ENCODE measurements at places on chromosomes 16 and 17.

GRCh38 chr16:71526111-71526631 is at the start of gene CHST4:
Gene CHST4, plus strand, starts transcription at chr16:71526426. Its CDS starts 10,252 bp downstream, at chr16:71536678.
- DNase-seq = no peak

GRCh38 chr16:55471448-55472097 is 7.4 kb upstream of the MMP2 start:
- no peak for DNase-seq

DNA sequence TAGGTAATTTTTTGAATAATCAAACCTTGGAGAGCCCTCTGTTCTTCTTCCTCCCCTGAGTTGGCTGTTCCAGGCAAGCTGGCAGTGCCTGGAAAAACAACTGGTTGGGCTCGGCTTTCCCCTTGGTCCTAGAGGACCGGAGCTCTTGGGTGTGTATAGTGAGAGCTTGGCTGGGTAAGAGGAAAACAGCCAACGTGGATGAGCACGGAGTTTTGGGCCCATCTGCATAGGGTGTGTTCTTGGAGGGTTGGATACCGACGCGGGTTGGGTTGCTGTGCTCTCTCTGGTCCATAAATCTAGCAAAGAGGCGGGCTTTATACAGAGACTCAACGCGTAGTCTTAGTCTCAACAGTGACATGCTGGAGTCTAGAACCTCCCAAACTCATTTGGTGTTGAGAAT is 23.2 kb downstream of the ITGB3 start:
- DNase-seq = peak; percentile 72

- no peak for DNase-seq
These were observed 34.5 kb downstream of the TUBD1 start for GRCh38 chr17:59858167-59858816.

GRCh38 chr16:53827741-53828140 is 123.8 kb downstream of the FTO start:
- no peak for DNase-seq

- DNase-seq = no peak
These were observed 3.0 kb upstream of the CMTM3 start for GRCh38 chr16:66601471-66601870.

GRCh38 chr17:75260641-75261335 is 618 bp downstream of the GGA3 start:
- no peak for DNase-seq

GRCh38 chr16:63998-64913 is 8.2 kb downstream of the RHBDF1 start:
- peak; percentile 76 for DNase-seq

DNA sequence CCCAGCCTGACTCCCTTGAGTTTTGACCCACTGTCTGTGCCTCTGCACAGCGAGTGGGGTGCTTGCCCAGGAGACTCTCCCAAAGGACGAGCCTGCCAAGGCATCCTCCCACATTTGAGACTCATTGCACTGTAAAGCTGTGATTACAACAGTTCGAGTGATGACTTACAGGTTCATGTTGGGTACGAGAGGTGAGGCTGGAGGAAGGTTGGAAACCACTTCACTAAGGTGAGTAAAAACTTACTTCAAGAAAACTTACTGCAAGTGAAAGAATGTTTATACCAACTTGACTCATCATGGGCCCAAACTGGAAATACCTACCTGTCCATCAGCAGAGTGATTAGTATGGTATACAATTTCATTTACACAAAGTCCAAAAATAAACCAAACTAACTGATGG is 360.1 kb upstream of the CDH11 start:
- DNase-seq = no peak

DNA sequence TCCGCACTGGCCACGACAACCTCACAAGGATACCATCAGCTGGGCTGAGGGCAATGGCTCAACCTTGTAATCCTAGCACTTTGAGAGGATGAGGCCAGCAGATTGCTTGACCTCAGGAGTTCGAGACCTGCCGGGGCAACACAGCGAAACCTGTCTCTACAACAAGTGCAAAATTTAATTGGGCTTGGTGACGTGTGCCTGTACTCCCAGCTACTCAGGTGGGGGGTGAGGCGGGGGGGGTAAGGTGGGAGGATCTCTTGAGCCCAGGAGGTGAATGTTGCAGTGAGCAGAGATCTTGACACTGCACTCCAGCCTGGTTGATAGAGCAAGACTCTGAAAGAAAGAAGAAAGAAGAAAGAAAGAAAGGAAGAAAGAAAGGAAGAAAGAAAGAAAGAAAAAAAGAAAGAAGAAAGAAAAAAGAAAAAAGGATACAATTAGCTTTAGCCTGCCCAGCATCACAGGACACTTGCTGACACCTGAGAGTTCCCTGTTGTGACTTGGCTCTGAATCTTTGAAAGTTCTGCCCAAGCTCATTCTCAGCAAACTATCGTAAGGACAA is 5.2 kb upstream of the MT1E start:
- DNase-seq = no peak

DNA sequence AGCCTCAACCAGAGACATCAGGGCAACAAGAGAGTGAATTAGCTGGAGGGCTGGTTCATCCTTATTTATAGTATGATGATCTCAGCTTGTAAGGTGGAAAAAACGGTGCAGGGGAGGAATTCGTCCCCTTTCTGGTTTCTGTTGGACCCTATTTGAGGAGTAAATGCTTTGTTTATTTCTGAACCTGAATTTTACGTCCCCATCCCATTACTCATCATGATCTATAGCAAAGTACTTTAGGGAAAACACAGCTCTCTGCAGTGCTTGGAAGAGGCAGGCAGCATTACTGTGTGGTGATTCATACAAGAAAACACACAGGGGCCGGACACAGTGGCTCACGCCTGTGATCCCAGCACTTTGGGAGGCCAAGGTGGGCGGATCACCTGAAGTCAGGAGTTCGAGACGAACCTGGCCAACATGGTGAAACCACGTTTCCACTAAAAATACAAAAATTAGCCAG is 8.0 kb upstream of the VAT1L start:
- no peak for DNase-seq

DNA sequence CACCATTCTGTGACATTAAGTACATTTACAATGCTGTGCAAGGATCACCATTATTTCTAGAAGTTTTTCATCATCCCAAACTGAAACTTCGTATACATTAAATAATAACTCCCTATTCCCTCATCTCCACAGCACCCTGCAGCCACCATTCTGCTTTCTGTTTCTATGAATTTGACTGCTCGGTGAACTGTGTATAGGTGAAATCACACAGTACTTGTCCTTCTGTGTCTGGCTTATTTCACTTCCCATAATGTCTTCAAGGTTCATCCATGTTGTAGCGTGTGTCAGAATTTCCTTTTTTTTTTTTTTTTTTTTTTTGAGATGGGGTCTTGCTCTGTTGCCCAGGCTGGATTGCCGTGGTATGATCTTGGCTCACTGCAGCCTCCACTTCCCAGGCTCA is 20.4 kb downstream of the RAP1GAP2 start:
- no peak for DNase-seq

DNA sequence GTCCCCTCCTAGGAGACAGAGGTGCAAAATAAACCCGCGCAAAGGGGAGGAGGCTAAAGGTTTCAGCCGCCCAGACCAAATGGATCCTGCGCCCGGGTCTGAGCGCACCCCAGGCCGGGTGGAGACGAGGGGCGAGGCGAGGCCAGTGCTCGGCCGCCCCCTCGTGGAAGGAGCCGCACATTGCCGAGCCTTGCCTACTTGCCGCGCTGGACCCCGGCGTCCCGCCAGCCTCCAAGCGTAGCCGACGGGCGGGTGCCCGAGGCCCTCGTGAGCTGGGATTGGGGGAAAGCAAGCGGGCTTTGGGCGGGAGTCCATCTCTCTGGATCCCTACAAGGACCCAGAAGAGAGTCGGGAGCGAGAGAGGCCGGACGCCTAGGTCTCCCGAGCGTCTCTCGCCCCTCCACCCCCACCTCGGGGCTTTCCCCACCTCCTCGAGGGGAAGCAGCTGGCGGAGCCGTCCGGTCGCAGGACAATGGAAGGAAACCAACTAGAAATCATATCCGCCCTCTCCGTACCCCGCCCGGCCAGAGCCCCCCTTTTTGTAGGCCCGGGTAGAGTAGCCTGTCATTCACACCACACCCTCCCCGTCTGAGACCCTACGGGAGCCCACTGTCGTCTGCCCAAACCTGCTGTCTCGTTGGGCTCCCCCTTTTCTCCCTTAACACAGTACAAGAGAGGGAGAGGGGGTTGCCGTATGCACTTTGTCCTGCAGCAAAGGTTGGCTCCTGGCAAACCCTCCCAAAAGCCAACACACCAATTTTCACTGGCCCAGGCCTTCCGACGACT is 664 bp upstream of the BCL6B start:
- DNase-seq = peak; percentile 88

GRCh38 chr17:1931844-1932579 is 93.1 kb downstream of the RTN4RL1 start:
- DNase-seq = peak; percentile 79

- DNase-seq = no peak
These were observed 997 bp downstream of the ACADVL start for GRCh38 chr17:7220593-7221277.

DNA sequence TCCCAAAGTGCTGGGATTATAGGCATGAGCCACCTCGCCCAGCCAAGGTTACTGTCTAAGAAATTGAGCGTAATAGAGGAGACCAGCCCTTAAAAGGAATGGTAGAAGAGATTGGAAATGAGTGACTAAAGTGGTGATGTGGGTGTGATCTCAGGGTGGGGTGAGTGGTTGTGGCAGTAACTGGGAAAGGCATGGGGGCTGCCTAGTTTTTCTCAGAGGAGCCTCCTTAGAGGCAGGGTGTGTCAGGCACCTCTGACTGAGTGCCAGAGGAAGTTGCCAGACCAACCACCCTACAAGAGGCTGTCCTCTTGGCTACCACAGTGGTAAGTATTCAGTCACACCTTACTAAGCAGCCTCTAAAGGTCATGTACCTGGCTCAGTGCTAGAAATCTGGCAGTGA is 8.9 kb downstream of the DUS2 start:
- no peak for DNase-seq

DNA sequence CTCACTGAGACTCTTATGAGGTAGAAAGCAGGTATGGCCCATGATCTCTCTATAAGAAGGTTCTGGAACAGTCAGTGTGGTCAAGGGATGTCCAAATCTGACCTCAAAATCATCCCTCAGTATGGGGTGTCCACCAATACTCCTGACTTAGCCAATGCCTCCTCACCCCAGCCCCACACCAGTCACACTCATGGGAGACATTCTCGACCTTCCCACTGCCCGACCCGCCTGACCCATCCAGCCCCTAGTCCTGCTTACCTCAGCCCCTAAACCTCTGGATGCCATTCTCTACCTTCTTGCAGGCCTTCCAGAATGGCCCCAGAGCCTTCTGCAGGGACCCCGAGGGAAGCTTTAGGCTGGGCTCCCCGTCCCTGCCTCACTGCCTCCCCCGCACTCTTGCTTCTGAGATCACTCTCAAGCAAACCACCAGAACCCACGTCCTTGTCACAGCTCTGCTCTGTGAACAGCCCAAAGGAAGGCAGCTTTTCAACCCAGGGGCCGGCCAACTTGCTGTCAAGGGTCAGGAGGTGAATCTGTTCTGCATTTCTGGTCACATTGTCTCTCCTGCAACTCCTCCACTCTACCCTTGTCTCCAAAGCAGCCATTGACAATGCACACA is 44.9 kb upstream of the RBFOX3 start:
- DNase-seq = no peak

- DNase-seq = peak; percentile 29
These were observed 5.2 kb downstream of the EPN2 start for GRCh38 chr17:19242323-19242722.

DNA sequence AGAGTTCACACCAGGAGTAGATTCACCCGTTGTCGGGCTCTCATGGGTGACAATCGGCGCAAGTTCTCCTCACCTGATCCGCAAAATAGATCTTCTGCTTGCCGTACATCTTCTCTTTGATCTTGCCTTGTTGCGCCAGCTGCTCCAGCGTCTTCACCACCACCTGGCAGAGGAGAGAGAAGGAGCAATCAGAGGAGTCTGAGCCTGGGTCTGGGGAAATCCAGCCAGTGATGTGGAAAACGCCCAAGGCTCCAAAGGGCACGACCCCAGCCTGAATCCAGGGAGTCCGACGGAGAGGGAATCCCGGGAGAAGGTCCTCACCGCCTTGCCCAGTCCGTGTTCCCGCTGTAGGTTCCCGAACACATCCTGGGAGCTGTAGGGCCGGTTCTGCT is 393 bp downstream of the PSMC3IP start:
- no peak for DNase-seq

DNA sequence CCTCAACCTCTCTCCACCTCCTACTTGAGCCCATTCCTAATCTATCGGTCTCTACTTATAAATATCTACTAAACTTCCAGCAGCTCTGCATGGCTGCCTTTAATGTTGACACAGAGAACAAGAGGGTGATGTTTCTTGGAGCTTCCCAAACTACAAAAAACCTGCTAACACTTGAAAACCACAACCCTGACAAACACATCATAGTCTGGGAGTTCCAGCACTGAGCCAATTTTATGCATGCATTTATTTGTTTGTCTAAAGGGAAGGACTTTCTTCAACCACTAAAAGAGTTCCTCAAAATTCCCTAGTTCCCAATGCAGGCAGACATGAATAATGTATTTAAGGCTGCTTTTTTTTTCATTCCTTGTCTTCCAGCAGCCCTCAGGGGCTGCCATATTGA is 331.8 kb upstream of the XYLT1 start:
- DNase-seq = no peak

- no peak for DNase-seq
These were observed 7.3 kb downstream of the TCF25 start for GRCh38 chr16:89880477-89881367.

DNA sequence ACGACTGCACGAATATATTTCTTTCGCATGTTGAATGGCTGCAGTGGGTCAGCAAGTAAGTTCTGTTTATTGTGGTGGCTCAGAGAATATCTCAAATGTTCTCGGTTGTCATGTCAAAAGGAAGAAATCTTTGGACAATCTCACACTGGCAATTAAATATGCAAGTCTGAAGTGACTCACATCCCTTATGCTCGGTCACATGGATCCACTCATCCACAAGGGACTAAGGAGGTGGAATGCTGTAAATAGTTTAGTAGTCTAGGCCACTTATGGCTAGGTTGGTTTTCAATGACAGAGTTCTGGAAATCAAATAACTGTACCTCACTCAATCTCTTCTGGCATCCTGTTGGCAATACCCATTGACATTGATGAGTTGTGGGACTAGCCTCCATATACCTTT is 33.0 kb upstream of the PMP22 start:
- no peak for DNase-seq

- peak; percentile 94 for DNase-seq
These were observed 985 bp upstream of the SLFN12 start for GRCh38 chr17:35433075-35433894.

DNA sequence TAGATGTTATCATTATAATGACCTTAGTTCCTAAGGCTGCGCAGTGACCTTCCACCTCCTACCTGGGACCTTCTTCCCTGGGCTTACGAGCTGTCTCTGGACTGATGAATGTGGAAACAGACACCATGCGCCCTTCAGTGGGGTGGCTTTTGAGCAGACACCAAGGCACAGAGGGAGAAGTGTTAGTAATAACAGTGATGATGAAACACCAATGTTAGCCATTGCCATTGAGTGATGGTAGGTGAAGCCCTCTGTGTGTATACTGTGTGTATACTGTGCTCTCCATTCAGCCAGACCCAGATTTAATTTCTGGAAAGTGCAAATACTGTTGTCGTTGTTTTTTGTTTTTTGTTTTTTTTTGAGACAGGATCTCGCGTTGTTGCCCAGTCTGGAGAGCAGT is 44.5 kb downstream of the CLEC16A start:
- DNase-seq = no peak

- no peak for DNase-seq
These were observed 338.9 kb upstream of the C16orf82 start for GRCh38 chr16:26727848-26728247.

Data from upper lobe of left lung (tissue), 6 donors.